ENCODE measurements at places on chromosomes 16 and 17. TPM values are rescaled to one million over a fixed set of nuclear protein-coding genes. Genes with fewer than 3 reads are reported as not detected.

GRCh38 chr17:10513299-10514067 is 4.9 kb downstream of the MYH1 start:
- no peaks in the 10 kb centered on the region for H3K4me1 ChIP-seq
- no peak for DNase-seq
- H3K4me3 ChIP-seq, result no peak overlapping the region
- H3K36me3 ChIP-seq, result no peaks in the 10 kb centered on the region
- H3K27me3 ChIP-seq, result no peaks in the 10 kb centered on the region
- H3K27ac ChIP-seq, result no peak overlapping the region

GRCh38 chr16:49281843-49282642 is 405 bp upstream of the CBLN1 start:
- H3K27ac ChIP-seq, result no peak overlapping the region
- DNase-seq, result peak; percentile 94
- peak overlapping the region; percentile 40 for H3K4me3 ChIP-seq
- peaks cover 6% of the 10 kb centered on the region for H3K4me1 ChIP-seq
- no peaks in the 10 kb centered on the region for H3K36me3 ChIP-seq
- peaks cover 92% of the 10 kb centered on the region for H3K27me3 ChIP-seq

DNA sequence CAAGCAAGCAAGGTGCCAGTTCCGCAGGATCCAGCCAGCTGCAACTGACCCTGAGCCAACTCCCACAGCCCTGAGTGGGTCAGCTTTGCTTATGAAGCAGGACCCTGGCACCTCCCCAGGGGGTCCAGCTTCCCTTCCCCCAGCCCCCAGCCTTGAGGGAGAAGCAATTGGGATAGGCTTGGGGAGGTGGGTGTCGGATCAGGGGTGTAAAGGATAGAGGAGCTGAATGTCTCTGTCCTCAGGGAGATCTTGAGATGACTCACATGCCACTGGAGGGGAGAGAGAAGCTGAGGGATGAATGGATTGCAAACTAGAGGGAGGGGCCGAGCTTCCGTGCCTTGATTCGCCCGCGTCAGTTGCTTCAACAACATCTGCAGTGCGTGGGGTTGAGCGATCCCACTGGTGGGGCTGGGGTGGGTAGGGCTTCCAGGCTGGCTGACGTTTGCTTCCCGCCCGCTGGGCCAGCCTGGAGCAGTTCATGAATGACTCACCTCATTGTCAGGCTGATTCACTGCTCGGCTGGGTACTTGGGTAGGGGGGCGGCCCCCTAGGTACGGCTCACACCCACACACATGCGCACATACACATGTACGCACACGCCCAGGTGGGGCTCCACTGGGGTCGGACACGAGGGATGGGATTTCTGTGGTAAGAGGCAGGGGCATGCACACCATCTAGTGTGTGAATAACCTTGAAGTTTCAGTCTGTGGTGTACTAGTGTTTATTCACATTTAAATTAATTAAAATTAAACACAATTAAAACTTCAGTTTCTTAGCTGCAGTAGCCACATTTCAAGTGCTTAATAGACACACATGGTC is 3.6 kb upstream of the HROB start:
- H3K27me3 ChIP-seq, result no peaks in the 10 kb centered on the region
- H3K4me3 ChIP-seq, result no peak overlapping the region
- DNase-seq, result peak; percentile 85
- H3K4me1 ChIP-seq, result peaks cover 18% of the 10 kb centered on the region

DNA sequence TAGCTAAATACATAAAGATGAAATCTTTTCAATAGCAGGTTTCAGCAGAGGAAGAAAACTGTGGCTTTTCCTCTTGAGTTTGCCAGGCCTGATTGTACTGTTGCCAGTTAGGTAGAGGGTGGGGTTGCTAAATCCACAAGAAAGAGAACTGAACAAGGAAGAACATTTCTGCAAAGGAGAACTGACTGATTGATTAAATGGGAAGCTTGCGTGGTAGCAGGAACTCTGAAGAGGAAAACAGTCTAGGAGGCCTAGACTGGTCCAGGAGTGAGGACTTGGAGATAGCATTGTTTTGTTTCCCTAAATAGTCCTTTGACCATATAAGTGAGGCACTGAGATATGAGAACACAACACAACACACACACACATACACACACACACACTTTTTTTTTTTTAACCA is 18.8 kb downstream of the LRRC36 start:
- peaks cover 6% of the 10 kb centered on the region for H3K4me1 ChIP-seq
- DNase-seq, result no peak
- peak overlapping the region; percentile 47 for H3K27ac ChIP-seq

GRCh38 chr17:8311131-8311790 is 1.2 kb downstream of the ARHGEF15 start:
- no peak for DNase-seq
- peak overlapping the region; percentile 82 for H3K27ac ChIP-seq
- peaks cover 36% of the 10 kb centered on the region for H3K27me3 ChIP-seq
- H3K36me3 ChIP-seq, result no peaks in the 10 kb centered on the region
- no peaks in the 10 kb centered on the region for H3K4me1 ChIP-seq

GRCh38 chr17:50799582-50799981 is 32.3 kb upstream of the ANKRD40CL start:
- H3K4me1 ChIP-seq, result no peaks in the 10 kb centered on the region
- H3K27me3 ChIP-seq, result no peaks in the 10 kb centered on the region
- no peak overlapping the region for H3K4me3 ChIP-seq
- no peak overlapping the region for H3K27ac ChIP-seq
- DNase-seq, result no peak

GRCh38 chr16:31050280-31051030 is 17.1 kb downstream of the STX4 start:
- H3K4me1 ChIP-seq, result no peaks in the 10 kb centered on the region
- DNase-seq, result no peak

DNA sequence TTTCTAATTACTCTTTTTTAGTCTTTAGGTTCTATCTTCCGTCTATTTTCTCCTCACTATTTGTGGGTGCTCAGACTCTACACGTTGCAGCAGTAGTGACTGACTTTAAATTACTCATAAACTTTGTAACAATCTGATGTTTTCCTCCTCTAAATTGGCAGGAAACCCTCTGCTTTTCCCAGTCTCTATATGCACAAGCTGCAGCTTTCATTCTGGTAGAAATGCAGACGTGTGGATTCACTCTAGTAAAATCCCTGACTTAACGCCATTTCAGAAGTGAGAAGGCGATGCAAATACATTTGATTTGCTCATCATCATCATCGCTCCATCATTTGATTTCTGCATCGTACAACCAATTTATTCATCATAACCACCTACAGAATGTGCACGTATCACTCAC is 561.0 kb upstream of the ZFHX3 start:
- no peaks in the 10 kb centered on the region for H3K4me1 ChIP-seq
- no peaks in the 10 kb centered on the region for H3K36me3 ChIP-seq
- no peak overlapping the region for H3K4me3 ChIP-seq
- no peak for DNase-seq

- no peak overlapping the region for H3K27ac ChIP-seq
- H3K4me3 ChIP-seq, result no peak overlapping the region
Measured at GRCh38 chr17:46862949-46863348, 11.6 kb downstream of the WNT9B start.

GRCh38 chr16:89945654-89946053 is 2.9 kb upstream of the DEF8 start:
- H3K27me3 ChIP-seq, result no peaks in the 10 kb centered on the region
- no peak overlapping the region for H3K4me3 ChIP-seq
- DNase-seq, result no peak
- no peaks in the 10 kb centered on the region for H3K36me3 ChIP-seq
- peaks cover 16% of the 10 kb centered on the region for H3K4me1 ChIP-seq
- H3K27ac ChIP-seq, result no peak overlapping the region

DNA sequence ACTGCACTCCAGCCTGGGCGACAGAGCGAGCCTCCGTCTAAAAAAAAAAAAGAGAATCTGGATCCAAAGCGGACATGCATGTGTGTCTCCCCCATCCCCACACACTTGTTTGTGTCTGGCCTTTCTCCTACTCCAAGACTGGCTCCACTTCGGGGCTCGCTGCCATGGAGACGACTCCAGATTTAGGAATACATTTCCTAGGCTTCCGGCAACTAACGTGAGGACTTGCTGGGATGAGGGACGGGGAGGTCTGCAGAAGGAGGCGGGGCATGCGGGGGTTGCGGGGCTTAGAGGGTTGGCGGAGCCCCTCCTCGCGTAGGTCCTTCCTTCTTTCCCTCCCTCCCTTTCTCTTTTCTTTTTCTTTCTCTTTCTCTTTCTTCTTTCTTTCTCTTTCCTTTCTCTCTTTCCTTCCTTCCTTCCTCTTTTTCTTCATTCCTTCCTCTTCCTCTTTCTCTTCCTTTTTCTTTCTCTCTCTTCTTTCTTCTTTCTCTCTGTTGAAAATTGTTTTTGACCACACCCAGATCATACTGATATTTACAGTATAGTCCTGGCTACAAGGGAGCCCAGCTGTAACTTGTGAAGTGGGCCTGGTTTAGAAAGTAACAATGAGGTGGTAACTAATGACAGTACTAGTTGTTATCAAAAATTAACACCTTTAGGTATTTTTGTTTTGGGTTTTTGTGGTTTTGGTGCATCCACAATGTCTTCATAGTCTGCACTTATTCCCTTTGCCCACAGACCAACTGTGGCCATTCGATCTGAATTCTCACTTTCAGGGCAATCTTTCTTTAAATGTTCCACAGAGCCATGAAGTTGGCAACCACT is 25.2 kb downstream of the MIS12 start:
- no peaks in the 10 kb centered on the region for H3K27me3 ChIP-seq
- H3K36me3 ChIP-seq, result peaks cover 21% of the 10 kb centered on the region
- H3K4me3 ChIP-seq, result no peak overlapping the region
- DNase-seq, result no peak
- H3K4me1 ChIP-seq, result no peaks in the 10 kb centered on the region
- no peak overlapping the region for H3K27ac ChIP-seq

GRCh38 chr17:66403846-66404556 is 101.6 kb downstream of the PRKCA start:
- H3K36me3 ChIP-seq, result no peaks in the 10 kb centered on the region
- H3K27me3 ChIP-seq, result no peaks in the 10 kb centered on the region
- H3K4me1 ChIP-seq, result peaks cover 28% of the 10 kb centered on the region
- H3K27ac ChIP-seq, result no peak overlapping the region
- no peak for DNase-seq

DNA sequence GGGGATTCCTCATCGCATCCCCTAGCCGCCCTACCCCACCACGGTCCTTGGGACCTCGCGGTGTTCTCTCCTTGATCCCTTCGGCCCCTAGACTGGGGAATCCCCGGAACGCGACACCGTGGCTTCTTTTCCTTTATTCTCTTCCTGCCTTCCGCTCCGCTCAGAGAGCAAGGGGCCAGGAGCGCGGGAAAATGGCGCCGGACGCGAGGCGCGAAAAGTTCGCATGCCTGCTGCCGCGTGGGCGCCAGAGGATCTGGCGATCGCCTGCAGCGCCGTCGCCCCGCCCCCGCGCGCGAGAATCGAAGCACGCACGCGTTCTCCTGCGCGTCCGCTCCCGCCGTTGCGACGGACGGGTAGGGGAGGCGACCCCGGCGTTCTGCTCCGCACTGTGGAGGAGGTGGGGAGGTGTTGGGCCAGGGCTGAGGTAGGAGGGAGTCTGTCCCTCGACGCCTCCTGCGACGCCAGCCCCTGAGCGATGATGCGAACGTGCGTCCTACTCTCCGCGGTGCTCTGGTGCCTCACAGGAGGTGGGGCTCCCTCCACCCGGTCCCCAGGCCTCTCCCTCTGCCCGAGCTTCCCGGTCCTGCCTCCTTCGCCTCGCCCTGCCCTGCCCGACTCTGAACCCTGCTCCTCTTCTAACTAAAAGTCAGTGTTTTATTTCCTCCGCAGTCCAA is at the start of gene ZPBP2:
TSS of gene ZPBP2 (plus strand) at position 323 of the 674 bp plus-strand sequence. CDS start at position 476, 153 bp downstream.
- no peak within 1 kb of the TSS for H3K4me3 ChIP-seq
- H3K36me3 ChIP-seq, result no peaks in the 10 kb centered on the region
- H3K27ac ChIP-seq, result no peak within 1 kb of the TSS
- peaks cover 33% of the 10 kb centered on the region for H3K27me3 ChIP-seq

- H3K27me3 ChIP-seq, result no peaks in the 10 kb centered on the region
- no peak overlapping the region for H3K27ac ChIP-seq
- DNase-seq, result no peak
- no peak overlapping the region for H3K4me3 ChIP-seq
- peaks cover 30% of the 10 kb centered on the region for H3K36me3 ChIP-seq
Measured at GRCh38 chr16:74501484-74502478, 80.5 kb upstream of the CLEC18B start.

- H3K4me1 ChIP-seq, result no peaks in the 10 kb centered on the region
- no peak overlapping the region for H3K4me3 ChIP-seq
- no peaks in the 10 kb centered on the region for H3K36me3 ChIP-seq
- no peak for DNase-seq
- H3K27ac ChIP-seq, result no peak overlapping the region
Measured at GRCh38 chr17:53168413-53168812, 654.3 kb upstream of the KIF2B start.

DNA sequence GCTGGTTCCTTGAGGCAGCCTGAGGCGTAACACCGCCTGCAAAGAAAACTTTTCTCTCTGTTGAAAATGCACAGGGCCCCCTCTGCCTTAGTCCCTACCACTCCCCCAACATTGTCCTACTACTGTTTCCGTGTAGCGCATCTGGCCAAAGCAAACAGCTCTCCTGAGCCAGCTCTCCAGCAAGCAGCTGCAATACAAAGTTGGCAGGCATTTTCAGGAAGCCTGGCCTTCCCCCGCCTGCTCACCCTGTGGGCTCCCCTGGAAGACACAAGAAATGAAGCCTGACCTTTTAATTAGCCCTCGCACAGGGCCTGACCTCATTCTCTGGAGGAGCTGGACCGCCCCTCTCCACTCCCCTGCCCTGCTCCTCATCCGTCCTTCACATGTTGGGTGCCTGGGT is 66.7 kb downstream of the SOX9 start:
- DNase-seq, result no peak
- no peak overlapping the region for H3K4me3 ChIP-seq
- H3K27ac ChIP-seq, result no peak overlapping the region
- no peaks in the 10 kb centered on the region for H3K36me3 ChIP-seq
- H3K27me3 ChIP-seq, result no peaks in the 10 kb centered on the region

GRCh38 chr16:25916037-25916436 is 224.3 kb downstream of the HS3ST4 start:
- no peak for DNase-seq
- H3K4me1 ChIP-seq, result no peaks in the 10 kb centered on the region
- H3K27ac ChIP-seq, result no peak overlapping the region
- H3K27me3 ChIP-seq, result no peaks in the 10 kb centered on the region
- H3K36me3 ChIP-seq, result no peaks in the 10 kb centered on the region
- H3K4me3 ChIP-seq, result no peak overlapping the region

Gene PIRT
- not detected for total RNA-seq

Gene NTN1
- total RNA-seq, result 4.1 TPM

Gene FTSJ3
- total RNA-seq, result 39.4 TPM

Gene PRSS22
- 15.2 TPM for total RNA-seq

Gene KRT12
- not detected for total RNA-seq

Measured in upper lobe of right lung (tissue), 1 donor.